ENCODE measurements at places on chromosomes 3 and 15.

DNA sequence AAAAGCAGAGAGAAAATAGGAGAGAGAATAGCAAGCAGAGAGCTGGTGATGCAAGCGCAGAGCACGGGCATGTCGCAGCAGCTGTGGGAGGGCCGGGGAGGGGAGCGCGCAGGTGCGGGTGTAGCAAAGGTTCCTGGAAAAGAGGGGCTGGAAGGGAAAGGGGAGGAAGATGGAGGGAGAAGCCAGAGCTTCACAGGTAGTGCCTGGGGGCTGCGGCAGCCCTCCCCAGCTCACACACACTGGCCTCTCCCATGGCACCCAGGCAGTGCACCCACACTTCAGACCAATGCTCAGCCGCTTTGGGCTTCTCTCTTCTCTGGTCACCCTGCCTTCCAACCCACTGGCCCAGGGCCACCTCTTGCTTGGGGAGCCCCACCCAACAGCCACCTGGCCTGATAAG lies 72.1 kb downstream of the ADAMTS7 start:
- no peak overlapping the region for H3K4me3 ChIP-seq
- H3K4me1 ChIP-seq, result no peaks in the 10 kb centered on the region
- H3K36me3 ChIP-seq, result no peaks in the 10 kb centered on the region
- H3K27me3 ChIP-seq, result peaks cover 11% of the 10 kb centered on the region
- DNase-seq, result no peak

DNA sequence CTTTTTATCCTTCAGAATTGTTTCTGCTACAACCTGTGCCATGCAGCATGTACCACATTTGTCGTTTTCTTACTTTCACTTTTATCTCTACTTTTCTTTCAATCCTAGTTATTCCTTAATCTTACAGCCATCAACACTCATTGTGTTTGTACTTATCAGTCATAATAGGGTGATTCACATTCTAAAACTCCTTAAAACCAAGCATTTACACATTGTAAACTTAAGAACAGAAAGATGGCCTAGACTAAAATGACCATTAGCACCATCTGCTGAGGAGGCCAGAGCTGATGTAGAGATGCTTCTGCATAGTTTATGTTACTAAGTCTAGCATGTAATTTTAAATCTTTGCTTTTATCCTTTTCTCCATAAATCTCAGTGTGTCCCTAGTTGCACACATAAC lies 25.5 kb downstream of the EIF2AK4 start:
- no peak overlapping the region for H3K27ac ChIP-seq
- DNase-seq, result no peak
- no peaks in the 10 kb centered on the region for H3K4me1 ChIP-seq
- no peaks in the 10 kb centered on the region for H3K27me3 ChIP-seq

DNA sequence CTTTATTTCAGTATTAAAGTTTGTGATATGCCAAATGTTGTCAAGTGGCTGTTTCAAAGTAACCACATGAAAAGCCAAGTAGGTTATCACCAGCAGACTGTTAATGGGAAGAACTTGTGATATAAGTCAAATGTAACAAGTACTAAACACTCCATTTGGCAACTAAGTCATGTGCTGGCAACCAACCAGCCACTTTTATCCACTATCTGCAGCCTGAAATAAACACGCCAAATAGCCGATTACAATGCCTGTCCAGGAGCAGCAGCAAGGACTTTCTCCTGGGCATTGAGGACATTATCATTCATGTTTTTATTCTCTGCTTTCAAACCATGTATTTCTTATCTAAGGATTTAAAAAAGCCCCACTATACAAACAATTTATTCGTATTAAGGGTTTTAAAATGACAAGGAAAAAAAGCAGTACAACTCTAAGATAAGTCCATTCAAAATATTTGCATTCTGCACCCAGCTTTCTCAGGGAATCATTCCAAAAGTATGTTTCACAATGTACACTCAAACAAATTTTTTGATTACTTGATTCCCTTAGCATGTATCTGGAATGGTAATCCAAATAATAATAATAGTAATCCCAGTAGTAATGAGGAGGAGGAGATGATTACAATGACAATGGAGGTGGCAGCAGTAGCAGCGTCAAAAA lies 448.6 kb downstream of the ERC2 start:
- no peak overlapping the region for H3K27ac ChIP-seq
- peak; percentile 24 for DNase-seq
- H3K4me3 ChIP-seq, result no peak overlapping the region
- H3K36me3 ChIP-seq, result no peaks in the 10 kb centered on the region
- H3K27me3 ChIP-seq, result peaks cover 68% of the 10 kb centered on the region
- peaks cover 6% of the 10 kb centered on the region for H3K4me1 ChIP-seq

- DNase-seq, result no peak
- H3K27ac ChIP-seq, result no peak overlapping the region
- H3K36me3 ChIP-seq, result no peaks in the 10 kb centered on the region
Measured at GRCh38 chr15:98881526-98882520, 125.8 kb downstream of the PGPEP1L start.

DNA sequence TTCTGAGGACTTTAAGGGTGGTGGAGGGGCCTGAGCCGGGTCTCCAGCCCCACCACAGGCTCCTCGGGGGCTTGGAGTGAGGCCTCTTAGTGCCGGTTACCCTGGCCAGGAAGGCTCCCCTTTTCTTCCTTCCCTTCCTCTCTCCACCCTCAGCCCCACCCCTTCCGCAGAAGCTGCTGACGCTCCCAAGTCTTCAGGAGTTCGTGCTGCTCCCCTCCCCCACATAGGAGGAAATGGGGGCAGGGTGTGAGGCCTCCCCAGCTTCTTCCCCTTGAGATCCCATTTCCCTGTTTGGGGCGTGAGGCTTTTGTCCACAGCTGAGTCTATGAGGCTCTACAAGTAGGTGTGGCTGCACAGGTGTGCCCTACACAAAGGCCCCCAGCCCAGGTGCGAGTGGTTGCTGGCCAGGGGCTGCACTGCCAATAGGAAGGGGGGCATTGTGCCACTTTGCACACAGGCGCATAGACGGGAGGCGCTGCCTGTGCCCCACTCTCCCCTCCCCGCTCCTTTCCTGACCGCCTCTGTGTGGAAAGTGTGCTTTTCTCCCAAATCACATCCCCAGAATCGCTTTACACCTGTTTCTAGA lies 915 bp upstream of the CALML4 start:
- H3K4me1 ChIP-seq, result peaks cover 31% of the 10 kb centered on the region
- peak overlapping the region; percentile 39 for H3K27ac ChIP-seq
- peak overlapping the region; percentile 40 for H3K4me3 ChIP-seq
- peak; percentile 66 for DNase-seq
- no peaks in the 10 kb centered on the region for H3K27me3 ChIP-seq

DNA sequence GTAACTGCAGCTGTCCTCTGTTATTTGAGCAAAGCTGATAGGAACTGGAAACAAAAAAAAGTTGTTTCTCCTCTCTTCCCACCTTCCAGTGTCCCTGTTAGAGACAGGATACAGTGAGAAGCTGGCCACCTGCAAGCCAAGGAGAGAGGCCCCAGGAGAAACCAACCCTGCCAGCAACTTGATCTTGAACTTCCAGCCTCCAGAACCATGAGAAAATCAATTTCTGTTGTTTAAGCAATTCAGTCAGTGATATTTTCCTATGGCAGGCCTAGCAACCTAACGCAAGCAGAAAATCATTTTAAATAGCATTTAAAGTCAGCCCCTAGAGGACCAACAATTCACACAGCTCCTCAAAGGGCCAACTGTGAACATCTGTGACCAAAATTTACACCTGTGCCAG lies 291.3 kb downstream of the OXSM start:
- H3K36me3 ChIP-seq, result no peaks in the 10 kb centered on the region
- DNase-seq, result no peak
- peaks cover 4% of the 10 kb centered on the region for H3K4me1 ChIP-seq
- no peak overlapping the region for H3K4me3 ChIP-seq

GRCh38 chr15:29411299-29411698 lies 141.7 kb upstream of the NSMCE3 start:
- H3K27me3 ChIP-seq, result peaks cover 12% of the 10 kb centered on the region
- no peaks in the 10 kb centered on the region for H3K36me3 ChIP-seq
- no peak for DNase-seq
- no peak overlapping the region for H3K4me3 ChIP-seq
- no peaks in the 10 kb centered on the region for H3K4me1 ChIP-seq

GRCh38 chr15:27826411-27826810 lies 272.7 kb downstream of the OCA2 start:
- DNase-seq, result no peak
- H3K4me1 ChIP-seq, result no peaks in the 10 kb centered on the region
- peaks cover 33% of the 10 kb centered on the region for H3K27me3 ChIP-seq
- no peaks in the 10 kb centered on the region for H3K36me3 ChIP-seq
- H3K4me3 ChIP-seq, result no peak overlapping the region

DNA sequence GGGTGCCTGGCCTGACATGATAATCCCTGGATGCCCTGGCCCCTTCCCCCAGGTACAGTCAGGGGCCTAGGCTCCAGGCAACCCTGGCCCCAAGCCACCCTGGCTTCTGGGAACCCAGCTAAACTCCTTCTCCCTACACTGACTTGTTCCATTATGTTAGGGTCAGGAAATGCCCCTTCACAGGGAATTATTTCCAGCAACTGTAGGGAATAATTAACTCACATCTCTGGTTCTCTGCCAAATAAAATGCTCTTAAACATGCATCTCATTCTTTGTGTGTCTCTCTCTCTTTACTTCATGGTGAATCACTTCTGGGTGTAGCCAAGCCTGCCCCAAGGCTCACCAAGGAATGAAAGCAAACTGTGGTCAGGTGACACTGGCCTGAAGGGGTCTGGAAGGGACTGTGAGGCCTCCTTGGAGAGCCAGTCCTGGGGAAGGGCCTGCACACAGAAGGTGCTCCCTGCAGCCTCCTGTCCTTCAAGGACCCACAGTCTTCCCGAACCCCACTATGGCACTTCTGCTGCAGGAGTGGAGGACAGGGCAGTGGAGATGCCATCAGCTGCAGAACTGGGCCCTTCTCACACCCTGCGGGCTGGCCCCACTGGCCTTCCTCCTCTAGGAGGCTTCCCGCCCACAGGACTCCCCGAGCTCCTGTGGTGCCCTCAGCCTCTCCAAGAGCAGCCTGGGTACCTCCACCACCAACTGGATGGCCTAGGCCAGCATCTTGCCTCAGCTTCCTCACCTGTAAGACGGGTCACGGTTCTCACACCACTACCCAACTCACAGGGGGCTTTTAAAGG lies 17.6 kb downstream of the TKT start:
- peaks cover 71% of the 10 kb centered on the region for H3K36me3 ChIP-seq
- no peaks in the 10 kb centered on the region for H3K27me3 ChIP-seq
- peaks cover 62% of the 10 kb centered on the region for H3K4me1 ChIP-seq
- H3K4me3 ChIP-seq, result no peak overlapping the region
- peak overlapping the region; percentile 71 for H3K27ac ChIP-seq

DNA sequence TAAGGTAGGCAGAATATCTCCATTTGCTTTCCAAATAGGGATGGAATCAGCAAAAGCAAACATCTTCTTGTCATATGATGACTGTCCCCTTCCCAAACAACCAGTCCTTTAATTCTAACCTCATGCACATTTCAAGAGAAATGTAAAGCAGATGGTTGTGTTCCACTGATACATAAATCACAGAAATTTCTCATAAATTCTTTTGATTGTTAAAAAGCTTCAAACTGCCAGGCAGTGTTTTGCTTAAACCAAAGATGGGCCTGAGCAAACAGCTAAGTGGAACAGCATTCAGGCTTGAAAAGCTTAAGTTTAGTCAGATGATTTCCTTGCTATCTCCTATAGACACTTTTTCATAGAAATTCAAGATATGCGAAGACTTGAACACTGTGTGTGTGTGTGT lies 74.3 kb upstream of the SOX2 start:
- DNase-seq, result no peak
- H3K27ac ChIP-seq, result no peak overlapping the region
- H3K27me3 ChIP-seq, result no peaks in the 10 kb centered on the region
- H3K4me3 ChIP-seq, result no peak overlapping the region
- H3K4me1 ChIP-seq, result peaks cover 3% of the 10 kb centered on the region

DNA sequence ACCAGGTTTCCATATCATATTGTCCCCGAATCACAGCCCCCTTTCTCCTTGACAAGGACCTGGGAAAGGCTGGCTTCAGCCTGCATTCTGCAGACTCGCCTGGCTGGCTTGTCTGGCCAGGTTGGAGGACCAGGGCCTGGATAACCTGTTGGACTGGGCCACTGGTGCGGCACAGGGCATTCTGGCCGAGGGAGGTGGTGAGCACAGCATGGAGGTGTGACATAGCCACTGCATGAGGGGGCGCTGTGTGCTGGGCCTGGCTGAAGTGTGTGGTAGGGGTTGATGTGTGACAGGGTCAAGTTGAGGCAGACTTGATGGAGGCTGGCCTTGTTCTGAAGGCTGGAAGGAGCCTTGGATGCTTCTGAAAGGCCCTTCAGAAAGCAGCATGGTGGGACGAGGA lies 2.9 kb downstream of the ESYT3 start:
- H3K27me3 ChIP-seq, result peaks cover 51% of the 10 kb centered on the region
- DNase-seq, result no peak
- H3K4me1 ChIP-seq, result peaks cover 33% of the 10 kb centered on the region

GRCh38 chr3:123067689-123068600 lies 1.1 kb downstream of the PDIA5 start:
- DNase-seq, result no peak
- peak overlapping the region; percentile 89 for H3K27ac ChIP-seq
- no peaks in the 10 kb centered on the region for H3K36me3 ChIP-seq
- peaks cover 53% of the 10 kb centered on the region for H3K4me1 ChIP-seq
- peak overlapping the region; percentile 99 for H3K4me3 ChIP-seq

GRCh38 chr3:111351334-111351733 lies 190.7 kb upstream of the CD96 start:
- DNase-seq, result no peak
- no peak overlapping the region for H3K4me3 ChIP-seq
- no peaks in the 10 kb centered on the region for H3K36me3 ChIP-seq
- no peaks in the 10 kb centered on the region for H3K27me3 ChIP-seq
- H3K27ac ChIP-seq, result no peak overlapping the region

DNA sequence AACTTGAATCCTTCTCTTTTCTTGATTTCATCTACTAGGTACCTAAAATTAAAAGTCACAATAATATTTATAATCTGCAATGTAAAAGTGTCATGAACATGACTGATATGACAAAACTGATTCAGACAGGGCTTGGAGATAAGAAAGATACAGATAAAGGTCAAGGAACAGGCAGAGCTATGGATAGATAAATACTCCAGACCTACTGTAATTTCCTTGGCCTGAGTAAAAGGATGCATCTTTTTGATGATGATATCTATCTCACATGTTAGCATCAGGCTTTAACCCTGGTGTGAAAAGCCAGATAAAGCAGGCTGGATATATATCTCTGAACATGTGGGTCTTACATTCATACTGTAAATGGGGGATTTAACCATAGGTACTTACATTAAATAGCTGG lies 108.1 kb downstream of the GADL1 start:
- no peak for DNase-seq
- H3K27ac ChIP-seq, result no peak overlapping the region
- H3K27me3 ChIP-seq, result no peaks in the 10 kb centered on the region
- H3K4me3 ChIP-seq, result no peak overlapping the region
- no peaks in the 10 kb centered on the region for H3K36me3 ChIP-seq
- no peaks in the 10 kb centered on the region for H3K4me1 ChIP-seq

- H3K4me1 ChIP-seq, result peaks cover 23% of the 10 kb centered on the region
- peaks cover 41% of the 10 kb centered on the region for H3K27me3 ChIP-seq
- no peak for DNase-seq
- peak overlapping the region; percentile 75 for H3K4me3 ChIP-seq
- H3K36me3 ChIP-seq, result no peaks in the 10 kb centered on the region
- H3K27ac ChIP-seq, result no peak overlapping the region
Measured at GRCh38 chr3:39811561-39811960, 2.2 kb downstream of the MYRIP start.

GRCh38 chr15:91126080-91126479 lies 26.0 kb downstream of the SV2B start:
- no peaks in the 10 kb centered on the region for H3K4me1 ChIP-seq
- no peak overlapping the region for H3K27ac ChIP-seq
- DNase-seq, result no peak
- no peaks in the 10 kb centered on the region for H3K36me3 ChIP-seq

GRCh38 chr15:88513195-88513594 lies 33.3 kb downstream of the DET1 start:
- no peaks in the 10 kb centered on the region for H3K27me3 ChIP-seq
- no peak for DNase-seq
- no peaks in the 10 kb centered on the region for H3K4me1 ChIP-seq
- peaks cover 63% of the 10 kb centered on the region for H3K36me3 ChIP-seq
- no peak overlapping the region for H3K4me3 ChIP-seq

Measured in left ventricle myocardium inferior (tissue), 1 donor.